ENCODE measurements at places on chromosomes 16 and 17. TPM values are rescaled to one million over a fixed set of nuclear protein-coding genes. Genes with fewer than 3 reads are reported as not detected.

TNK1 gene
- 18.3 TPM for total RNA-seq

DNA sequence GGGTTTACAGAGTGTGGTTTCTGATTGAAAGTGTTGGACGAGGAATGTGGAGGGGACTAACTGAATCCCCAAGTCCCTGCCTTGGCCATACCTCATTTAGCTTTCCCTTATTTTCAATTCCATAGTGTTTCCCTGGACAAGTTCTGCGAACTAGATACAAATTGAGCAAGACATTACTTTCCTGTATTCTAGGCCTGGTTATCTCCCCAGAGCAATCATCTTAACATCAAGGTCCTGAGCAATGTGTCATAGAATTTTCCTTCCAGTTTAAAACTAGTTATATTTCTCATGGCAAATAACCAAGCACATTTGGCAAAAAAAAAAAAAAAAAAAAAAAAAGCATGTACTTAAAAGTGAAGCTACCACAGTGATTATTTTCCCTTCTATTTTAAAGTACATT lies 330.1 kb downstream of the CDH11 start:
- no peak for DNase-seq
- no peak overlapping the region for H3K27ac ChIP-seq

HOXB2 gene
- 37.3 TPM for total RNA-seq

GRCh38 chr16:85629853-85630252 lies 16.7 kb downstream of the GSE1 start:
- H3K4me3 ChIP-seq, result no peak overlapping the region
- no peak for DNase-seq
- H3K4me1 ChIP-seq, result no peaks in the 10 kb centered on the region

DNA sequence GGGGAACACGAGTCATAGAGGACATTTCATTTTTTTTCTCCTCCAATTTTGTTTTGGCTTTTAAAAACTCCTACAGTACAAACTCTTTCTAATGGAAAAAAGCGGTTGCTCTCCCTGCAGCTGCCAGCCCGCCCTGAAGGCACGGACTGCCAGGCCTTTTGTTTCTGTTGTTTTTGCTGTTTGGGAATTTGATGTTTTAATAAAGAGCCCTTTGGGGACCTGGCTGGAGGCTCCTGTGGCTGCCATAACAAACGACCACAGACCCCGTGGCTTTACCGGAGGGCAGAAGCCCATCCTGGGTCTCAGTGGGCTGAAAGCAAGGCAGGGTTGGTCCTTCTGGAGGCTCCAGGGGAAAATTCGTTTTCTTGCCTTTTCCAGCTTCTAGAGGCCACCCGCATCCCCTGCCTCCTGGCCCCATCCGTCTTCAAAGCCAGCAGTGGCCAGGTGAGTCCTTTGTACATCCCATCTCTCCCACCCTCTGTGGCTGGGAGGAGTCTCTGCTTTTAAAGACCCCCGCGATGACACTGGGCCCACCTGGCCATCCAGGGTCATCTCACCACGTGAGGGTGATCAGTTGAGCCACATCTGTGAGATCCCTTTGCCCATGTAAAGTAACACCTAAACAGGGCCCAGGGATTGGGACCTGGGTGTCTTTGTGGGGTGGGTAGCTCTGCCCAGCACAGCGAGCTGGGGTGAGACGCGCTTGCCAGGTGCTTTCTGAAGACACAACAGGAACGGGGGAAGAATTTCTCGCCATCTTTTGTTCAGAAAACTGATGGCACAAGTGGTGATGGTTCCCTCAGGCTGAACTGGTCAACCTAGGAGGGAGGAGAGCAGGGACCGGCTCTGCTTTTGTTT lies 113.9 kb downstream of the BANP start:
- H3K27ac ChIP-seq, result no peak overlapping the region
- H3K4me1 ChIP-seq, result no peaks in the 10 kb centered on the region
- no peaks in the 10 kb centered on the region for H3K27me3 ChIP-seq
- H3K4me3 ChIP-seq, result no peak overlapping the region
- no peak for DNase-seq

GRCh38 chr16:85759631-85760419 lies 8.9 kb upstream of the C16orf74 start:
- H3K4me1 ChIP-seq, result peaks cover 7% of the 10 kb centered on the region
- peak; percentile 23 for DNase-seq
- H3K36me3 ChIP-seq, result no peaks in the 10 kb centered on the region
- no peak overlapping the region for H3K27ac ChIP-seq
- no peak overlapping the region for H3K4me3 ChIP-seq

C1QL1 gene
- total RNA-seq, result not detected

- H3K36me3 ChIP-seq, result no peaks in the 10 kb centered on the region
- DNase-seq, result no peak
- peaks cover 18% of the 10 kb centered on the region for H3K27me3 ChIP-seq
- no peaks in the 10 kb centered on the region for H3K4me1 ChIP-seq
- H3K4me3 ChIP-seq, result no peak overlapping the region
These were observed 6.4 kb upstream of the ODF4 start for GRCh38 chr17:8333281-8333680.

DNA sequence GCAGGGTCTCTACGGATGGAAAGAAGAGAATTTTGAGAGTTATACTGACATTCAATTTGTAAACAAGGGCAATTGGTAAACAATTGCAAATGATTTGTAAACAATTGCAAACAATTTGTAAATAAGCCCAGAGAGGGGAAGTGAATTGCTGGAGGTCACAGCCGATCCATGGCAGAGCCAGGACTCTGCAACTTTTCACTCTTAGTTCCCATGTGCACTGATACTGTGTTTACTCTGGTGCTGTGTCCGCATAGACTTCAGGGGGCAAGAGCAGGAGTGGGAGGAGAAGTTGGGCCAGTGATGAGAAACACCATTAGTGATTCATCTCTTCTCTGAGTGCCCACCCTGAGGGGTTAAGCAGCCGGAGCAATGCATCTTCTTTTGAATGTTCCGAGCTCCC lies 14.0 kb downstream of the SCNN1G start:
- DNase-seq, result no peak
- H3K4me3 ChIP-seq, result no peak overlapping the region
- H3K27ac ChIP-seq, result no peak overlapping the region
- no peaks in the 10 kb centered on the region for H3K4me1 ChIP-seq
- H3K27me3 ChIP-seq, result peaks cover 1% of the 10 kb centered on the region

CNTNAP1 gene
- total RNA-seq, result 18.3 TPM

SPNS3 gene
- total RNA-seq, result 5.4 TPM

TNFRSF13B gene
- total RNA-seq, result 4.5 TPM

IGSF6 gene
- total RNA-seq, result 0.16 TPM

DNA sequence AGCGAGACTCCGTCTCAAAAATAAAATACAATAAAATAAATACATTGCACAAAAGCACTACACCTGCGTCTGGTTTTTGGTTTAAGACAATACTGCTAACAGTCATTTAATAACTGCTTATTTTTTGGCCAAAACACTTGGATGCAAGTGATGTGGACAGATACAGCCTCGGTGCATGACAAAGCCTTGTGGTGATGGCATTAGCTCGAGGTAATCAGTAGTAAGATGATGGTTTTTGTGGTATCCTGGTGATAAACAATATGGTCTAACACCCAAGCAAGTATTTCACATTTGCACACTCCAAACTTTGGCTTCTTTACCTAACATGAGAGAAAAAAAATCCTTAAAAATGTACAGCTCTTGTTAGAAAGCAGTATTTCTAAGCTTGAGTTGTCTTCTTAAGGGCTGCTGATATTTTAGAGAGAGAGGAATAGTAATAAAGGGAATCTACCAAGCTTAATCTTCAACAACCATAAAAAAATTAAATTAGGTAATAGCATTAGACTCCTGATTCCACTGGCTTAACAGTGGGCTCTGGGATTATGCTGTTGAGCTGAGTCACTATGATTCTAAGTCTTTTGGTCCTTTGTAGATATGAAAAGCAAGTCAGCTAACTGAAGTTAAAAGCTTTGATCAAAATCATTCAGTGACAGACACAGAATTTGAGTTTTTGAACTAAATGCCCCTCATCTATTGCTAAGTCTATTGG lies 111.1 kb downstream of the VPS53 start:
- no peaks in the 10 kb centered on the region for H3K4me1 ChIP-seq
- H3K4me3 ChIP-seq, result no peak overlapping the region
- no peak overlapping the region for H3K27ac ChIP-seq
- H3K27me3 ChIP-seq, result no peaks in the 10 kb centered on the region
- no peak for DNase-seq

DNA sequence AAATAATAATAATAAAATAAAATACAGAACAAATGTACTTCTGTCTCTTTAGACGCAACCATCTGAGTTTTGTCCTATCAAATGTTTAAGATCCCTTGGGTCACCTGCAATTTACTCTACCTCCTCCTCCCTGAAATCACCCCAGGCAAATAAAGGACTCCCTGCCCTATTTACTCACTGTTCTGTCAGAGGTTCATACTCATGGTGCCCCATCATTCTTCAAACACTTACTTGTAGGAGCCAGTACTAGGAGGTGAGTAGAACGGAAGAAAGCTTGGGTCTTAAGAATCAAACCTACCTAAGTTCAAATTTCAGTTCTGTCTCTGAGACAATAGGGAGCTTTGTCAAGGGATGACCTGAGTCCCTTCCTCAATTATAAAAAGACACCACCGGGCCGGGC lies 3.8 kb downstream of the TBC1D10B start:
- no peak overlapping the region for H3K27ac ChIP-seq
- no peak overlapping the region for H3K4me3 ChIP-seq
- H3K36me3 ChIP-seq, result peaks cover 29% of the 10 kb centered on the region
- H3K27me3 ChIP-seq, result no peaks in the 10 kb centered on the region
- no peak for DNase-seq

DNA sequence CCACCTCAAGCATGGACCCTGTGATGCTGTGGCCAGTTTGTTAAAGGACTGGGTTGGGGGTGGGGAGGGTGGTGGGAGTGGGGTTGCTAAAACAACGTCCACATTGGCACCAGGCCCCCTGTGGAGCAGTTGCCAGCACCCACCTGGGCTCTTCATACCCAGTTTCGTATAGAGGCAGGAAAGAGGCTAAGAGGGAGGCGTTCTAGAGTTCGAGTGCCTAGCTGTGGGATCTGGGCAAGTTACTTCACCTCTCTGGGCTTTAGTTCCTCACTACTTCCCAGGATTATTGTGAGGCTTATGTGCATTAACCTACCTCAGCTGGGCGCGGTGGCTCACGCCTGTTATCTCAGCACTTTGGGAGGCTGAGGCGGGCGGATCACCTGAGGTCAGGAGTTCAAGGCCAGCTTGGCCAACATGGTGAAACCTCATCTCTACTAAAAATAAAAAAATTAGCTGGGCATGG lies 1.4 kb downstream of the MFAP4 start:
- no peaks in the 10 kb centered on the region for H3K27me3 ChIP-seq
- peaks cover 21% of the 10 kb centered on the region for H3K36me3 ChIP-seq
- DNase-seq, result no peak
